ENCODE measurements at places on chromosomes 12 and 14.

- DNase-seq, result no peak
Observed at GRCh38 chr14:68669603-68670358, 123.1 kb downstream of the ZFP36L1 start.

DNA sequence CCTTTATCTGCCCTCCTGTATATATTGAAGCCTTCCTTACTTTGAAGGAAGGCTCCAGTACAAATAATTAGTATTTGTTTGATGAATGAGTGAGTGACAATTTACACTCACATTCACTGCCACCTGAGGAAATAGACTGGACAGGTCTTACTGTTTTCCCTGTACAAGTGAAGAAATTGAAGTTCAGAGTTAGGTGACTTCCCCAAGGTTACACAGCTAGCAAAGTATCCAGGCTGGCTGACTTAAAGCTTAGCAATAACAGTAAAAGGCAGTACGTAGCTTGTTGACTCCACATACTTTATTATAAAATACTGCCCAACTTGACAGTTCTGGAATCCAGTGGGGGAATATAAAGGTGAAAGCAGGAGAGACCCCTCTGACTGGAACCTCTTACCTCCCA is 2.6 kb upstream of the KRT18 start:
- DNase-seq, result no peak

DNA sequence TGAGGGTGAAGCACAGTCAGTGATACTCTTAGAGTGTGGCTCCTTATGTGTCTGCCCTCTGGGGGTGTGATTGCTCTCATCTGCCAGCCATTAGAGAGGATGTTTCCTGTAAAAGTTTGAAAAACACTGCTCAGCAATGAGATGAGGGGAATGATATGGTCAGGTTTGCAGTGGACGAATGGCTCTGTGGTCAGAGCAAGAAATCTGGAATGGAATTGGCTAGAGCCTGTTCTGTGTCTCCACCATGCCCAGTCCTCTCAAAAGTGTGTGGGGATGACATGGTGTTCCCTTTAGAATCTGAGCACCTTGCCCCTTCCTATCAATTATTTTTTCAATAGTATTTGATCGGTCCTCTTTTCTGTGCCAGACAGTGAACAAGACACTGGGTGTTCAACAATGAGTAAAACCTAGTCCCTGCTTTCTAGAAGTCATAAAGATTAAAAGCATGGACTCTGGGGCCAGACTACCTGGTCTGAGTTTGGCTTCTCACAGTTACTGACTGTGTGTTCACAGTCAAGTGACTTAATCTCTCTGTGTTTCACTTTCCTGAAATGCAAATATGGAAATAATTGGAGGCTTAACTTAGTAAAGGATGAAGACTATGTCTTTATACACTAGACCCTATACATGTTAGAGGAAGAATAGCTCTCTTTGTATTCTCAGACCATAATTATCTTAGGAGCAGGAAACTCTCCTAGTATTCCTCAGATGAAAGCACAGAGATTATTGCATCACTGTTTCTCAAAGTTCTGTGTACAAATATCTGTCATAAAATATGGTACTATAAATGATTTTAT is 1.6 kb downstream of the ACSS3 start:
- DNase-seq, result no peak

- no peak for DNase-seq
Observed at GRCh38 chr14:31230573-31230958, 23.0 kb upstream of the HECTD1 start.

GRCh38 chr12:124368421-124369032 is 73.6 kb downstream of the RFLNA start:
- no peak for DNase-seq

- DNase-seq, result no peak
Observed at GRCh38 chr12:113889076-113889475, 77.0 kb downstream of the RBM19 start.

- DNase-seq, result peak; percentile 23
Observed at GRCh38 chr14:71142375-71143038, 235.2 kb downstream of the PCNX1 start.

DNA sequence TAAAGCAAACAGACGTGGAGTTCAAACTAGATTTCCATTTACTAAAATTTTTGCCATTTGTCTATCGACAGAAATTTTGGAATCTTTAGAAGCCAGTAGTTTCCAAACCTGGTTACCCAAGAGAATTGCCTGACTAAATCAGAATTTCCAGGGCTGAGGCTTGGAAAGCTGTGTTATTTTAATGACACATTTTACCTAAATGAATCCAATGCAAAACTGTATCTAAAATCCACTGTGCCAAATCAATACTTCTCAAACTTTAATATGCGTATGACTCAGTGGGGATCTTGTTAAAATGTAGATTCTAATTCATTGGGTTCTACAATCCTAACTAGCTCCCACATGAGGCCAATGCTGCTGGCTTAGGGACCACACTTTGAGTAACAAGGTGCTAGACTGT is 35.0 kb upstream of the TC2N start:
- no peak for DNase-seq
